ENCODE measurements at places on chromosomes 1 and 21.

DNA sequence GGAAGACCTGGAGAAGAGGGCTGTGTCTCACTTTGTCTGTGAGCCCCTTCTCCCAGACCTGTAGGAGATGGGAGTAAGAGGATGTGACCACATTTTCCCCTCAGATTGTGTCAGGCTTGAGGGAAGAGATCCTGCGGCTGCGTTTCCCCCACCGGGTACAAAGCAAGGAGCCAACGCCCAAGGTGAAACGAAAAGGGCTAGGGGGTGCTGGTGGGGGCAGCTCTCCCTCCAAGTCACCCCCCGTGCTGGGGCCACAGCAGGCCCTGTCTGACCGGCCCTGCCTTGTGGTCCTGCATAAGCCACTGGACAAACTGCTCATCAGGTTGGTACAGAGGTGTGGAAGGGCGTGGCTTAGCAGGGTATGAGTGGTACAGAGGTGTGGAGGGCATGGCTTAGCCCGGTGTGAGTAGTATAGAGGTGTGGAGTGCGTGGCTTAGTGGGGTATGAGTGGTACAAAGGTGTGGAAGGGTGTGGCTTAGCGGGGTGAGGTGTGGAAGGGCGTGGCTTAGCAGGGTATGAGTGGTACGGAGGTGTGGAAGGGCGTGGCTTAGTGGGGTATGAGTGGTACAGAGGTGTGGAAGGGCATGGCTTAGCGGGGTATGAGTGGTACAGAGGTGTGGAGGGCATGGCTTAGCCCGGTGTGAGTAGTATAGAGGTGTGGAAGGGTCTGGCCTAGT is 30.6 kb downstream of the HYI start:
- DNase-seq: no peak

DNA sequence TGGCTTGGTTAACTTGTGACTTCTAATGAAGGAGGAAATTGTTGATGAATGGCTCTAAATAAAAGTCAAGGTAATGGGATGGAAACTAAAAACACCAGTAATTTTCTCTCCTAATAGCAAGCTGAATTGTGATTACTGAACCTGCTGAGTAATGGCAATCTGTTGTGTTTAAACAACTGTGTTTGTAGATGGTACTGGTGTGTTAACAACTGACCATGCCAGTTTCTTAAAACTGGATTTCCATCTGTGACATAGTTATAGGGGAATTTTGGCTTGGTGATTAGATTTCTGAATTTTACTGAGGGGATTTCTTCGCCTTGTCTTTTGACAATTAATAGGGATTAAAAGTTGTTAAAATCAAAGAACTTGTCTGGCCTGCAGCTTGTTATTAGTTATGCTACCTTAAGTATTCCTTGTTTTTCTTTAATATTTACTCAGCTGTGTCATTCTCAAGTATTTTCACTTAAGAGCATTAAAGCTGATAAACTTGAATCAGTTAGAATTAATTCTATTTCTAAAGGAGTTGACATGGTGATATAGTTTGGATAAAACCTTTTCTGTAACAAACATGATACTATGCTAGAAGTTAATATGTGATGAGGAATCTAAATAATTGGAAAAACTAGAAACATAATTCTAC is 7.9 kb upstream of the ERO1B start:
- no peak for DNase-seq

- DNase-seq: no peak
Observed at GRCh38 chr21:46061950-46062349, 36.0 kb upstream of the COL6A2 start.

GRCh38 chr1:205245096-205245495 is 17.4 kb downstream of the TMCC2 start:
- no peak for DNase-seq

DNA sequence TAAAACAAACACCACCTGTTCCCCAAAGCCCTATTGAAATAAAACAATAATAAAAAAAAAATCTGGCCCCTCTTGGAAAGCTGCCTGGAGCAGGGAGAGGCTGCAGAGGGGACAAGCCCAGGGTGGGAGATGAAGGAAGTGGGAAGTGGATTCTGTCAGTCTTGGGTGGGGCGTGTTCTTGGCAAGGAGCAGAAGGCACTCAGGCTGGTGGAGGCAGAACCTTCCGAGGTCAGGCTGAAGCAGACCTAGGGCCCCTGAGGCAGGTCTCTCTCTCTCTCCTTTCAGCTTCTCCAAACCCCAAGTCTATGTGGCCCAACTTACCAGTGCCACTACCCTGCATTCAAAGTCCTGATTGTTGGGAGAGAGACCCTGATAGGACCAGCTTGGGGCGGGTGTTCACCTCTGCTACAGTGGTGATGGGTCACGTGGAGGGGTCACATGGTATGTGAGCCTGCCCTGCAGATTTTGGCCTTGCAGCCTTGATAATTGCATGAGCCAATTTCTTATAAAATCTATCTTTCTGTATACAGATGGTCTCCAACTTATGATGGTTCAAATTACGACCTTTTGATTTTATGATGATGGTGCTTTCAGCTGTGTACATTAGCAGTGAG is 145.4 kb upstream of the C1orf174 start:
- no peak for DNase-seq

DNA sequence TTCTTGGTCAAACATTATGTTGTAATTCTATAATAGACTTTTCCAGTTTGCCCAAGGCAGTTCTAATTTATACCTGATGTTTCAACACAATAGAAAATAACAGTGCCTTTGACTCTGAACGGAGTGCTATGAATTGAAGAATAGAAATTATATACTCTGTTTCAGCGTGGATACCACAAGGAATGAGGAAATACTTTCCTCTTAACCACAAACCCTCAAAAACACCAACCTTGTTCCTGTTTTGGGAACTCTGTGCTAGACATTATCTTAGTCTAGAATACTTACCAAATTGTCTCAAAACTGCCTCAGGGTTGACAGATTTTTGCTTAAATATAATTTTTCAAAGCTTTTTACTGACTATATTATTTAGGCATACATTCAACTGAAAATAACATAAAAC is 1629.3 kb downstream of the MRPL39 start:
- no peak for DNase-seq

- DNase-seq: no peak
Observed at GRCh38 chr1:212002536-212002935, 32.8 kb downstream of the INTS7 start.

DNA sequence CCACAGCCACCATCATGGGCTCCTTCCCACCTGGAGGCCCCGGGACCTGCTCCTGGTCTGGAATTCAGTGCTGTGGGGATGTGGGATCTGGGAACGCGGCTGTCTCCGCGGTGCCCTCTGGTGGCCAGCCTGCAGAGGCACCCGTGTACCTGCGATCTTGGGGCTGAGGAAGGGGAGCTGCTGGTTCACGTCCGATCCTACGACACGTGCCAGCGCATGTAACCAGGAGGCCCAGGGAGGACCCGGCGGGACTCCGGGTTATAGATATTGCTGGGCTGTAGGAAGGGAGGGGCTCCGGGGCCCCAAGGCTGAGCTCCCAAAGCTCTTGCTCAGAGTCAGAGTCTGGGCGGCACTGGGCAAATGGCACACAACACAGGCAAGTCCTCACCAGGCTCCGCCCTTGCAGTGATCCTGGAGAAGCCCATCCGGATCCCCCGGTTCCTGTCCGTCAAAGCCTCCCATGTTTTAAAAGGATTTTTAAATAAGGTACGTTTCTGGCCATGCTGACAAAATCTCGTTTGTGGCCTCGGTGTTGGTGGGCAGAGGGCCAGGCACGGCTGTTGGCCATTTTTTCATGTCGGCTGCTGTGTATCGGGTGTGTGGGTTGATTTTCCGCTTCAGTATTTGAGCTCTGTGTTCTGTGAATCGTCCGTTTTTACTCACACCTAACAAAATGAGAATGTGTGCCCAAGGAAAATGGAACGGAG is 20.1 kb downstream of the FAAP20 start:
- no peak for DNase-seq

DNA sequence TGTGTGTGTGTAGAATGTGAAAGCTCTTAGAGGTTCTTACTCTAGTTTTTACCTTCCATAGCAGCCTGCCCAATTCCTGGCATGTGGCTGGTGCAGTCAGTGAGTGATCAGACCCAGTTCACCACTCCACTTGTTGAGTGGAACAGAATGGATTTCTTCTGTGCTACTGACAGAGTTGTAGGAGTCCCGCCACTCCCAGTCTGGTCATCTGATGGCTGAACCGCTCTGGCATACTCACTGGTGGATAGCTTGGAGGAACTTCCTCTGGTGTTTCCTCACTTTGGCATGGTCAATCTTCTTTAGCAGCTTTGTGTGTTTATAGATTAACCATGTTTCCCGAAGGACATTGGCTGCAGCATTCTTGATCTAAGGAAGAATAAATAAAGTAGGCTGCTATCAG is 106.7 kb upstream of the ADAR start:
- no peak for DNase-seq

- DNase-seq: no peak
Observed at GRCh38 chr1:102593276-102593675, 515.0 kb downstream of the COL11A1 start.

DNA sequence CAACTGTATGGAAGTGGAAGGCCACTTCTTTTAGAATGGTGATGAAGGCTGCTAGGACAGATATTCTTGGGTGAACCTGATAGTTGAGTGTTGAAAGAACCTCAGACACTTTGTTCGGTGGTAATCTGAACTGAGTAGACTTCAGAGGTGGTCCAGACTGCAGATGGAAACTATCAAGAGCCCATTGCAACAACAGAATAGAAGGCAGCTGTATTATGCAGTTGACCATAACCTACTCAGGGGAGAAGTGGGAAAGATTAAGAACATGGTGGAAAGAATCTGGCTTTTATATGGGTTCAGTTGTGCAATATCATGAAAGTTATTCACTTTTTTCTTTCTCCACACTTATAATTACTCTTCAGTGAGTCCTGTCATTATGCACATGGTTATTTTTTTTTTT is 194.0 kb downstream of the KCNK2 start:
- no peak for DNase-seq

GRCh38 chr21:45287438-45288391 is at the start of gene POFUT2:
Gene POFUT2, minus strand, starts transcription at chr21:45287895. Its CDS starts 24 bp downstream, at chr21:45287871.
- DNase-seq: peak; percentile 80

GRCh38 chr1:182083851-182084486 is 22.5 kb upstream of the ZNF648 start:
- no peak for DNase-seq

DNA sequence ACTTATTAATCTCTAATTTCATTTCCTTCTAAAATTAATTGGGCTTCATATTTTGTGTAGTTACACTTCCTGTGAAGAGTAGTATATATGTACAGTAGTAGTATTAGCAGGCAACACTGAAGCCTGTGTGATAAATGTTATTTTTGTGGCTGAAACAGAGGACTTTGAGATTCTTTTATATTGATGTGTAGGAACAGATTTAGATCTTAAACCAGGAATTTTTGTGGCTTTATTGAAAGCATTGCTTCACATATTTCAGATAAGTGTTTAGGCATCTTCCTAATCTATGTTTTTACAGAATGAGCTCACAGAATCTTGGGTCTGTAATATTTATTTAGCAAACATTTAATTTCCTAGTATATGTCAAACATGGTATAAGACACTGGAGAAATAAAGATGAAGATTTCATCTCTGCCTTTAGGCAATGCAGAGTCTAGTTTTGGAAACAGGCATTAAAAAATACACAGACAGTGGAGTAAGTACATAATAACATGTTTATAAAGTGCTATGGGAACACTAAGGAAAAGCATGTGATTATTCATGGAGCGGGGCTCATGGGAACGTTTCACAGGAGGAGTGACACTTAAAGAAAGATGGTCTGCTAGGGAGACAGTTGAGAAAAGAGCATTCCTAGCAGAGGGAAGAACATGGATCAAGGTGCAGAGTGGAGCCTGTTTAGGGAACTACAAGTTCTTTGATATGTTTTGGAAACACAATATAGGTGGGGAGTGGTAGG is 52.7 kb downstream of the MIGA1 start:
- peak; percentile 29 for DNase-seq

DNA sequence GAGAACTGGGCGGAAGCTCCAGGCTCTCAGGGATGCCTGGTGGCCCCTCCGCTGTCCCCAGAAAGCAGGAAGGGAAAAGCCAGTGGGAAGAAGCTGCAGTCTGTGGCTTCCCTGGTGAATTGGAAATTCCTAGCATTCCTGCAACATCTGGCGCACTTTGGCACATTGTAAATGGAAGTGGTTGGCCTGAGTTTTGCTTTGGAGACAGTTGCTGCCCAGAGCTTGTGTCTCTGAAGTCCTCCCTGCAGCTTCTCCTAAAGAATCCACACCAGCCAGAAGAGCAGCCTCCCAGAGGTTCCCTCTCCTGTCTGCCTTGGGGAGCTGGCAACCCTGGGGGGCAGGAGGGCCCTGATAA is 48.2 kb downstream of the ARHGEF10L start:
- peak; percentile 94 for DNase-seq

DNA sequence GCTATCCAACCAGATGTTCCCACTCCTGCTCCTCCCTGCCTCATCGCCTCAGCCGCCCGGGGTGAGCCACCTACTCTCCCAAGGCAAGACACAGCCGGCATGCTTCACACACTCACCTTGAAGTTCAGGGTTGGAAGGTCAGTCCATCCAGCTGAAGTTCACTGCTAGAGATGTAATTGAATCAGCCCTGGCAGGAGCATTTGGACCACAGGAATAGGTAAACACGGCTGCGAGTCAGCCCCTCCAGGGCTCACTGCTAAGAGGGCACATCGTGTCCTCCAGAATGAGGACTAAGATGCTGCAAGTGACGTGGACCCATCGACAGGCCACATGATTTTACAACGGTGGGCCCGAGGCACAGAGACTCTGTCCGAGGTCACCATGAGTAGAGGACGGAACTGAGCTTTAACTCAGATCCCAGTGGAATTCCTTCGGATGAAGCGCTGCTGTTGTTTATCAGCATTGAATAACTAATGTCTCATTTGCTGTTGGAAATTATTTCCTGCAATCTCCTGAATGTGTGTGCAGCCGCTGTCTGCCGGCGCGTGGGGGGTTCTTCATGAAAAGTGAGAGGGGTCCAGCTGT is 41.9 kb downstream of the RSPH1 start:
- no peak for DNase-seq

DNA sequence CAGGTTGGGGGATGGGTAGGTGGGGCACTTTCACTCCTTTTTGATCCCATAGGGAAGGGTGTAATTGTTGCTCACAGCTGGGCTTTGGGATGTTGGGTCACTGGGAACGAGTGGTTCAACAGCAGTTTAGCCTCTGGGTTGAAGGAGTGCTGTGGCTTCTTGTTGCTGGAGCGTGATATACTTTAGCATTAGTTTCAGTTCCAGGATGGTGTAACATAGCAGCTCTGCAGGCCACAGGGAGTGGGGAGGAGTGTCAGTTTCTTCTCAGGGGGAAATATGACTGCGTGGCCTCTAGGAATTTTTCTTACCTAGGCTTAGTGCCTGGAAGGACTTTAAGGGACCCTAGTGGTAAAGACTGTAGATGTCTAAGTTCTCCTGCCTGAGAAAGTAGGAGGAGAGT is 1105.3 kb upstream of the TMPRSS15 start:
- DNase-seq: no peak

GRCh38 chr1:197422993-197423392 is 154.9 kb downstream of the CRB1 start:
- DNase-seq: peak; percentile 29

GRCh38 chr1:207025146-207025880 is 7.2 kb downstream of the C1orf116 start:
- DNase-seq: no peak

- DNase-seq: no peak
Observed at GRCh38 chr21:38948377-38949069, 142.8 kb downstream of the ETS2 start.

- DNase-seq: no peak
Observed at GRCh38 chr1:32199717-32200072, 700 bp upstream of the CCDC28B start.

- no peak for DNase-seq
Observed at GRCh38 chr1:162881590-162881989, 20.6 kb upstream of the CCDC190 start.

Measured in HFF-Myc (cell line).